Epithelial cell of proximal tubule (primary cell): ENCODE measurements at places on chromosomes 5 and 9.

GRCh38 chr9:37026931-37027581, 7.0 kb downstream of the PAX5 start:
- no peak for DNase-seq

GRCh38 chr5:16888694-16889124, 47.4 kb downstream of the MYO10 start:
- DNase-seq: no peak

GRCh38 chr5:58019614-58020013, 440.3 kb downstream of the PLK2 start:
- no peak for DNase-seq

DNA sequence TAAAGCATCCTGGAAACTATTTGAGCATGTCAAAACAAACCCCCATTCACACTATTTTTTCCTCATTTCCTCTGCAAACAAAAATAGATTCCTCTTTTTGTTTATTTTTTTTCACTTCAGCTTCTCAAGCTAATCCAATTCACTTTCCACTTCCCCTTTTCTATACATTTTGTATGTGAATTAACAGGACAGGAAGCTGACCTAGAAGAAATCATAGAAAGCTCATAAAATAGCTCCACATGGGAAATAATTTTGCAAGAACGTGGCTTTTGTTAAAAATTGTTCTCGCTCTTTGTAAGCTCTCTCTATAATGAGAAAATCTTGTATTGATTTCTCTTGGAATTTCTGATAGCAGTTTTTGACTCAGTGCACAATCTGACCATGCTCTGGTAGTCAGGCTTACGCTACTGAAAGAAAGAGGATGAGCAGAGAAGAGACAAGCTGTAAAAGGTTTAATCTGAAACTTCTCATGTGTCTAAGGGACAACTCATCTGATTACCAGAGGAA, 215.8 kb downstream of the ADAMTS12 start:
- DNase-seq: no peak

DNA sequence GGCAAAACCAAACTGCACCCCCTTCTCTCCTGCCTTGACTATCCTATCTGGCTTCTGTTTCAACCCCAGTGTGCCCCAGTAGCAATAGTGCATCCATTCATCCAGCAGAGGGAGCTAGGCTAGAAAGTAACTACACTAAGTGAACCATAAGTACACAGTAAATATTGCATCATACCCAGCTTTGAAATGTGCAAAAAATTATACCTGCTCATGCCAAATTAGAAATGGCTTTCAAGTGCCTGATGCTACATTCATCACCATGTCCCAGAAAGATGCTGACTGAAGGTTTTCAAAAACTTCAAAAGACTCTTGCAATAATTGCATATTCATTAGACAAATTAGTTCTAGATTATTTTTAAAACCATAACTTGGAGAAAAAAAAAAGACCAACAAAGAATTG, 153.5 kb downstream of the PRELID2 start:
- DNase-seq: peak; percentile 27

DNA sequence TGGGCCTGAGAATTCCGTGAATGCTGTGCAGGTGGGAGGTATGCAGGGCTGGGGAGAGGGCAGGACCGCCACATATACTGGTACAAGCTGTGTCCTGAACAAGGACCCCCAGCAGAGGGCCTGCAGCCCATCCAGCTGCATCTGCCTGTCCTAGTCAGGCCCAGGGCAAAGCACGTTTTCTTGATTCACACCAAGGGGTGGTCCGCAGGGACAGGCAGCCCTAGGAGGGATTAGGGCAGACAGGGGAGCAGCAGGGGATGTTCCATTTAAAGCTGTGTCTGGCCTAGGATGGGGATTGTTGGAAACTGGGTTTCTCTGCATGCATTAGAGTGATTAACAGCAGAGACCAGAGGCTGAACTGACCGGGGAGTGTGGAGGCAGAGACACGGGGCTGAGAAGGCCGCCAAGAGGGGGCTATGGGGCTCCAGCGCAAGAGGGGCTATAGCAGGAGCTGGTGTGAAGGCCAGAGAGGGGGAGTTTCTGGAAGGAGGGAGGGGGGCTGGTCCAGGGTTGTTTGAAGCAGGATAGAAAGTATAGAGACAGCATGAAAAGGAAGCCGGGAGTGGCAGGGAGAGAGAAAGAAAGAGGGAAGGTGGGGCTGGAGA, 2.7 kb downstream of the GRM6 start:
- no peak for DNase-seq

DNA sequence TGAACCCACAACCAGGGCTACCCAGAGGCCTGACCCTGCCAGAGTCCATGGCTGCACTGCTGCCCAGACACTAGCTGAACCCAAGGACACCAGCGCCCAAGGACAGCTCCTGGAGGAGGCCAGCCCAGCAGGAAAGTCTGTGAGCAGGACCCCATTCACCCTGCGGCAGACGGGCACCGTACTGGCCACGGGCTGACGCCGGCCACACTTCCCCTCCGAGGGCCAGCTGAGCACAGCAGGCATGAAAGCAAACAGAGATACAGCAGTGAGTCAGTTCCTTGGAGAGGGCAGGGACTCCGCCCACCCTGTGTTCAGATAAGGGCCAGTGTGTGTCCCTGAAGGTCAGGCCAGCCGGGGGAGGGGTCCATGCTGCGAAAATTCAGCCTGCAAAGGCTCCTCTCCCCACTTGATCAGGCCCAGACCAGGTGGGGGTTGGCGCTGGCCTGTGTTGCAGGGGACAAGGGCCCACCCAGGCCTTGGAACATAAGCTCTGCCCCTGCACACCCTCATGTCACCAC, 3.2 kb downstream of the RNF208 start:
- no peak for DNase-seq

DNA sequence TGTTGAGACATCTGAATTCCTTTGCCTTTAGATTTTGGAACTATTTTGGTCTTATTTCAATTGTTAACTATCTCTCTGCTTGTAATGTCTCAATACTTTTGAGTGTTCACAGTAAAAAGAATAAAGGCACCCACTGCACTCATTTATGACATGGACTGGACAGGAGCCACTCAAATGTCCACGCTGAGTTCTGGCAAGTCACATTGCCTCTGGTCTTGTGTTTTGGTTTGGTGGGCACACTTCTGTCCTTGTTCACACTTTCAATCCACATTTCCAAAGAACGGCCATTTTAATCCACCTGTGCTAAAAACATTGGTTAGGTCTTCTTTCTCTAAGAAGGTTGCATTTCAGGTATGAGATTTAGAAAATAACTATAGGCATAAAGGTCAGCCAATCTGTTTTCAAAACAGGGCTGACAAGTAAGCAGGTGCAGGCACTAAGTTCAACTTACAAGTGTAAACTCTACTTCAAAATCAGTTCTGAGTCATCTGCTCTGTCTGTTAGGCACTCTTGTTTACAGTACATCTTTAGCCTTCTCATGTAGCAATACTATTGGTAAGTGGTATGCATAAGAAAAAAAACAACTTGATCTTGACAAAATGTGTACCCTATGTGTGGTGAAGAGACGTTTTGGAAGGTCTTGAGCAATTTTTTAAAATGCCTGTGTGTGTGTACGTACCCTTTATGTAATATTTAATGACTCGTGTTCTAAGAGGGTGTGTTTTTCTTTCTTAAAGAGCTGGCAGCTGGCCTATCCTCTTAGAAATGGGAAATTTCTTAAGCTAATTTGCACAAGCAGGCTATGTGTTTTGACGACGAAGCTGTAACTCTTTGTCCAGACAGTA, 31.5 kb upstream of the ZFAND5 start:
- DNase-seq: peak; percentile 61

DNA sequence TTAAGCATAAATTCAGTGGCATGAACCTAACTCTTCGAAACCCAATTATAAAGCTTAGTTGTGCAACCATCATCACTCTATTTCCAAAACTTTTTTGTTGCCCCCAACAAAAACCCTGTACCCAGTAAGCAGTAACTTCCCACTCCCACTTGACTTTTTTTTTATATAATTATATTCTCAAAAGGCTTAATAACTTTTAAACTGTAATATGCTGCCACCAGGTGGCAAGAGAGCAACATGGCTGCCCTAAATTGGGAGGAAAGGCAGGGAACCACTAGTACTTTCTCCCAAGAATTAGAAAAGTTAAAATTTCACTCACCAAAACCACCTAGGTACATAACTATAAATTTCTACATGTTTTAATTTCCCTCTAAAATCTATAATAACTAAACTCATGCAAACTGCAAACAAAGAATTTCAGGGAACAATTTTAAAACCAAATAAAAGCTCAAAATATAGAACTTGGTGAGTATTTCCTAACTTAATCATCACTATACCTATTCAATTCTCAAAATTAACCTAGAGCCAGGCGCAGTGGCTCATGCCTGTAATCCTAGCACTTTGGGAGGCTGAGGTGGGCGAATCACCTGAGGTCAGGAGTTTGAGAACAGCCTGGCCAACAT, 50.2 kb upstream of the RNF38 start:
- no peak for DNase-seq

DNA sequence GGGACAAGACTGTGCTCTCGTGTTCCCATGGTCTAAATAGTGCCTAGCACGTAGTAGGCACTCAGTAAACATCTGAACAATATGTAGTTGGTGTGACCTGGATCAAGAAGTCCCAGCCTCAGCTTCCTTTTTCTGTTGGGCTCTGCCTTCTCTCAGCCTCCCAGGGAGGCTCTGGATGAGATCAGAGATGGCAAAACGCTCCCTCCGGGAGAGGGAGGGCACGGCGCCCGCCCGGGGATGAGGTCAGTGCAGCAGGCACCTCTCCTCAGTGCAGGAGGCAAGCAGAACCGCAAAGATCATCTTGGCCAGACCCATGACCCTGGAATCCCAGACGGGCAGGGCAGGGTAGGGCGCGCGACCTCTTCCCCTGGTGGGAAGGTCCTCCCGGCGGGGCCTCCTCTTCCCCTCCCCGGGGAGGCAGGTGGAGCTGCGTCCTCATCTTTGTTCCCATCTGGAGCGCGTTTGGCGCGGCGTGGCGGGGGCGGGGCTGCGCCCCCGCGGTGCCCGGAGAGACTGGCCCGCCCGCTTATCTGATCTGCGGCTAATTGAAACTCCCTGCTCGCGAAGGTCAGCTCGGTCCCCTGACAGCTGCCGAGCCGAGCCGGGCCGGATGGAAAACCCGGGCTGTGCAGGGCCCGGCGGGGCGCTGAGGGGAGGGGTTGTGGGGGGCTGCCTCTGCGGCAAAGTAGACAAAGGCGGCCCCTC, 60.9 kb downstream of the CXXC5 start:
- DNase-seq: peak; percentile 23

DNA sequence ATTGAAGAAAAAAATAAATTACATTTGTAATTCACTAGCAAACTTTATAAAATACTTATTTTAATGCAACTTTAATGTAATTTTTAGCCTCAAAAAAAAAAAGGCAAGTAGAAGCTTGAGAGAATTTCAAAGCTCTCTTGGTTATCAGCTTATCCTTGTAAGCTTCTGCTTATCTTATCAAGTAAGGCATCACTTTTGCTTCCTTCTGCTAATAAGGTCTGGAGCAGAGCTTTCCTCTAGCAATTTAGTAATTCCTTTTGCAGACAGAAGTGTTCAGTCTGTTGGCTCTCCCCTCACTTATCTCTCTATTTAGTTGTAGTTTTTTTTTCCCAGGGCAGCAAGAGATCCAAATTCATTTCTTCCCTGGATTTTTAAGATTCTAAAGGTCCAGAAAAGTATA, 525.0 kb downstream of the ISL1 start:
- DNase-seq: no peak

DNA sequence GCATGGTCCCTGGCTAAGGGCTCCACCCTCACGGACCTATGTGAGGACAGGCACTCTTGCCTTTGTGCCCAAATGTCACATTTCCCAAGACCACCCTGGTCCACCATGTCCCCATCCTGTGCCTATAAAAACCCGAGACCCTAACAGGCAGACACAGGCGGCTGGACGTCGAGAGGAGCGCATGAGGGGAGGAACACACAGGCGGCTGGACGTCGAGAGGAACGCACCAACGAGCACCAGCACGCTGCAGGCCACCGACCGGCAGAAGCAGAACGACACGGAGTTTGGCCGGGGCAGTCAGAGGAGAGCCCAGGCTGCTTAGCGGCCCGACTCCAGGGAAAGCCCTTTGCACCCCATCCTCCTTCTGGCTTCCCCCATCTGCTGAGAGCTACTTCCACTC, 119.9 kb downstream of the ADAMTS2 start:
- DNase-seq: no peak

DNA sequence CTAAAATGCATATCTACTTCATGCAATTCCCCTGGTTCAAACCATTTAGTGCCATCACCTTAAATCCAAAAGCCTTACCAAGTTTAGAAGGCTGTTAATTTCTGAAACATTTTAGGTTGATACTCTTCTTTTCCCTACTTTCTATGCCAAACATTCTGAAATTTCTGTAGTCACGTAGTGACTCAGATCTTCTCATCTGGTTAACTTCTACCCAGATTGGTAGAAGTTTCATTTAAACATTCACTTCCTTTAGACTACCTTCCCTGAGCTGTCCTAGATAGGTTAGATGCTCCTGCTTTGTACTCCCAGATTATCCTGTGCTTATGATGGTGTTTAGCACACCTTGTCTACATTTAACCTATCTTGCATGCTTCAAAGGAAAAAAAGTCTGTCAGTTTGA, 9.9 kb downstream of the RAD50 start:
- no peak for DNase-seq

GRCh38 chr5:154696891-154697290, 58.3 kb upstream of the LARP1 start:
- DNase-seq: no peak

DNA sequence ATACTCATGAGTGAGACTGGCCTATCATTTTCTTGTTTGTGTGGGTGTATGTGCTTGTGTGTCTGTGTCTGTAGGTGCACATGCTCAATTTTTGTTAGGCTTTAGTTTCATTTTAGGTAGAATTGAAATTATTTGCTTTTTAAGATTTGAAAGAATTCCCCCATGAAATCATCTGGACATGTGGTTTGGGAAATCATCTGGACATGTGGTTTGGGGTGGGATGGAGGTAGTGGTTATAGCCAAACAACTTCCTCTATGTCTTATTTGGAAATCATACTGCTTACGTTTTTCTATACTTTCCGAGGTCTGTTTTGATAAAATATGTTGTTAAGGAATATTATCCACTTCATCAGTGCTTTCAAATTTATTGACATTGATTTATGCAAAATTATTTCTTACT, 485.4 kb upstream of the CLINT1 start:
- DNase-seq: no peak

GRCh38 chr9:131642496-131643083, 97.3 kb downstream of the PRRT1B start:
- DNase-seq: no peak

DNA sequence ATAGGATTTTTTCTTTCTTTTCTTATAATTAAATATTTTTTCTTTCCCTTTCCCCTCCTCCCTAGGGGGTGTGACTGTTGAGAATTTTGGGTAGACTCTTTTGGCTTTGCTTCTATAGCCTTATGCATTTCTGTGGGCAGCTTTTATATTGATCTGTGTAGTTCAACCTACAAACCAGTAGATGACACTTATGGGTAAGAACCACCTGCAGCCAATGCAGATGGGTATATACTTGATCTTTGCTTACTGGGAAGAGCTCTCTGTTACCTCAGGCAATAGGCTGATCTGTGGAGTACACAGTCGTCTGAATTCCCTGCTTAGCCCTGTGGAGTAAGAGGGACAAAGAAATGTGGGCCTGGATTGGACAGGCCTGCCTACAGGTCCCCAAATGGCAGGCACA, 102.7 kb upstream of the STARD4 start:
- DNase-seq: no peak

GRCh38 chr9:130116346-130116745, 55.9 kb upstream of the NCS1 start:
- DNase-seq: no peak

GRCh38 chr9:136412962-136413361, 2.5 kb downstream of the PMPCA start:
- no peak for DNase-seq

GRCh38 chr5:35634326-35634725, 16.7 kb downstream of the SPEF2 start:
- no peak for DNase-seq

GRCh38 chr9:98806394-98807035, 955 bp upstream of the GALNT12 start:
- DNase-seq: peak; percentile 45
